ENCODE measurements at places on chromosomes 3 and 15. TPM values are rescaled to one million over a fixed set of nuclear protein-coding genes. Genes with fewer than 3 reads are reported as not detected.

DNA sequence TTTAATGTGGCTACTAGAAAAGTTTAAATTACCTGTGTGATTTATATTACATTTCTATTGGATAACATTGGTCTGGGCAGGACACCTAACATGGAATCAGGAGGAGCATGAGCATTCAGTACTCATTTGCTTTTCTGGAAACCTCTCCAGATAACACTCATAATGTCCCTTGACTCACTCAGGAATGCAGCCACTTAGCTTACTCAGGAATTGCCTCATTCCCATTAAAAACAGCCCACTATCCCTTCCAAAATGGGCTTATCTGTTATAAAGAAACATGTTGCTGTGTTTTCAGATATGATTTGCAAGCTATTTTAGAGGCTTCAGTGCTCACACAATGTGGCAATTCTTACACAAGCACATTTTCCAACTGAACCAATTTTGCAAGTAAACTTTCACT lies 17.1 kb downstream of the GBE1 start:
- DNase-seq = no peak

GRCh38 chr15:41847206-41847605 lies 8.6 kb downstream of the PLA2G4B start:
- no peak for DNase-seq

The LCTL gene
- polyA plus RNA-seq = 0.19 TPM

DNA sequence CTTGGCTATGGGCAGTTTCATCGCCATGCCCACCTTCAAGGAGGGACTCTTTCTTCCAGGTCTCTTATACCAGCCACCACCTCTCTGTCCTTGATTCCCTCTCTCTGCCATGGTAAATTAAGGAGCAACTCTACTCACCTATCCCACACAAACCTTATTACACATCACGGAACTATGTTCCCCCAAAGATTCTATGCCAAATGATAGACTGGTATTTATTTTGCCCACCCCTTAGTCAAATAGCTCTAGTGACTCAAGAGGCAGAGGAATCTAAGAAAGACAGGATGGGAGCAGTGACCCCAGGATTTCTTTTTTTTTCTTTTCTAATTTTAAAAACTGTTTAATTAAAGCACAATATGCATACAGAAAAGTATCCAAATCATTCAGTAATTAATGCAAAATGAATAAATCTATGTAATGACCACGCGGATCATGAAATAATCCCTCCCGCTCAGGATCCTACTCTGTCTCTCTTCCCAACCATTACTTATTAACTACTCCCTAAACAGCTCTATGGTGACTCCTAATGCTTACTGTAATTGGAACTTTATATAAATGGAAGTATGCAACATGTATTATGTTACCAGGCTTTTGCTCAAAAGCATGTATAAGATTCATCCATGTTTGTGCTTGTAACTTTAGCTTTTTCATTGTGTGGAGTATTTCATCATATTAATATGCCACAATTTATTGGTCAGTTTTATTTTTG lies 410.8 kb upstream of the RASGRP1 start:
- no peak for DNase-seq

The HHATL gene
- polyA plus RNA-seq = 0.30 TPM

The CCR8 gene
- polyA plus RNA-seq = not detected

The GRM7 gene
- 1.7 TPM for polyA plus RNA-seq

The CFAP91 gene
- 21.7 TPM for polyA plus RNA-seq

DNA sequence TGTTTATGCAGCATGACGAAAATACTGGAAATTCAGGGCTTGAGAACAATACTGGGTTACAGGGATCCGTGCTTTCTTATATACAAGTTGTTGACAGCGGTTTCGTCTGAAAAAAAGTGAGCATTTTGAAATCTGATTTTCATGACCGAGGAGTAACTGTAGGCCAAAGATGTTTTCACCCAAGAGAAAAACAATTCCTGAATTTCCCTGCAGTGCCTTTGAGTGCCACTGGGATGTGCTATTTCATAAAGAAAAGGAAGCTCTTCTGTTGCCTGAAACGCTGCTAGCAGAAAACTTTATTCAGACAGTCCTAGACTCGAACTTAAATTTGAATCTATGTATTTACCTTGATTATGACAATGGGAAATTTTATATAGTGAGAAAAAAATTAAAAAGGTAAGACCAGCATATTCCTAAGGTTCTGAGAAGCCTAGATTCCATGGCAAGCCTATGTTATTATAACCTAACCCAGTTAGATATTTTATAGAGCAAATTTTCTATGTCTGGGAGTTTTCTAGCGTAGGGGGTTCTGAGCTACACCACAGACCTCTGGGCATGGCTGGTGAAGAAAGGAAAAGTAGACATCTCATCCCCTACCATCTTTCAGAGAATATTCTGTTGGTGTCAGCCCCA lies 30.2 kb downstream of the KCNAB1 start:
- DNase-seq = peak; percentile 50

DNA sequence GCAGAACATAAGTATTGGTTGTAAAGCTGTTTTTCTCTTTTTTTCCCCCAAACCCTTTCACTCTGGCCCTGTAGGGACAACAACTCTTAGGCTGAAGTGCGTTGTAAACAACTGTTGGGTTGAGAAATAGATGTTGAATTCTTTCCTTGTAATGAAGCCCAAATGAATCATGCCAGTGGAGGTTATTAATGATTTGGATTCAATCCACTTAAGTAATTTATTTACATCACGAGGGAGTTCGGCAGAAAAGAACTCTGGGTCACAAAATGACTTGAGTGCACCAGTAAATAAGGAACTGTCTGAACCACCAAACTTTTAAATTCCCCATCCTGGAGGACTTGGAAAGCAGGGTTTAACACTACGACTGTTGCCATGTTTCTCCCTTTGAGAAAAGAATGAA lies 218.9 kb downstream of the PDZRN3 start:
- DNase-seq = no peak

The EFHB gene
- 1.8 TPM for polyA plus RNA-seq

The MYL3 gene
- polyA plus RNA-seq = 25.0 TPM

GRCh38 chr15:90690585-90690984 lies 26.6 kb upstream of the BLM start:
- no peak for DNase-seq

The SORD gene
- 38.0 TPM for polyA plus RNA-seq

DNA sequence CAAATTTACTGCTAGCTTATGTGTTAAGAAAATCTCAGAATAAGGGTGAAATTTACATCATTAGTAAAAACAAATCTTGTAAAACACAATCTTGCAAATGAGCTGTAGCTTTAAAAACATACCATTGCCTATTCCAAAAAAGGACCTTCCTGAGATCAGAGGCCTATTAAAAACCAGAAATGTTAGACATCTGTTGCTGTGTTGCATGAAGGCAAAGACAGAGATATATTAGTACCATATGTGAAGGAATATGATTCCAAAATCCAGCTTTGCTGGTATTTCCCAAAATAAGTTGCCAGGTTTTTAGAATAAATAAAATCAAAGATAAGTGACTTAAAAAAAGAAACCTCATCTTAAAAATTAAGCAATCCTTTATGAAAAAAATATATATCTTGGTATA lies 504.1 kb upstream of the CDIN1 start:
- DNase-seq = no peak

The DOCK3 gene
- polyA plus RNA-seq = 1.6 TPM

- DNase-seq = no peak
Measured at GRCh38 chr3:127081001-127081720, 98.2 kb downstream of the PLXNA1 start.

DNA sequence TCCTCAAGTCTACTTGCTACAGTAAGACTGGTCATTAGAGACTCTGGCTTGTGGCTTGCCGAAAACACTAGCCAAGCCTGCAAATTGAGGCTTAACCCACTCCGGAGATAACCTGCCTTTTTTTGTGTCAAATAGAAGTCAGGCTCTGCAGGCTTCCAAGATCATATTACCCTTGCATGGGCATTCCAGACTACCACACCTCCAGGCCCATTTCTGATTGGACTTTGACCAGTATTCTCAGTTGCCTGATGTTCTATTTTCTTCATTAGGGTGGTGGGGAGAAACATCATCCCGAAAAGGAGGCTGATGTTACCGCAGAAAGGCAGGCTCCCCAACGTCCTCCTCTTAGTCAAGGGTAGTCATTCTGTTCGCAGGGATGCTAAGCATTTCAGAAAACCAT lies 68.1 kb upstream of the FOXP1 start:
- no peak for DNase-seq

The PSTPIP1 gene
- 0.69 TPM for polyA plus RNA-seq

DNA sequence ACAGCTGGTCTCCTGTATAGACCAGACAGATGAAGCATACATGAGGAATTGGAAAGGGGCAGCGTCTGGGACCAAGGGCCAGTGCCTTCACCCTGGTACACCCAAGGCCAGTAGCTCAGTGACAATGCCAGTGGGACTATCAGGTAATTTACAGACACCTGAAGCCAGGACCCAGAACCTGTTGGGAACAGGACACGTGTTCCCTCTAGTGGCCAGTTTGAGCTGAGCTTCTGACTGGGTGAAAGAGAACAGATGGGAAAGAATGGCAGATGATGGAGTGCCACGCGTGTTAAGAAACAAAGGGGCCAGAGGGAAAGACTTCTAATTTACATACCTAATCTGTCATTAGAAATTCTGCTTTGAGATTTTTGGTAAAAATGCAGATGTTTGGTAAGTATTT lies 5.1 kb upstream of the SLC25A38 start:
- peak; percentile 8 for DNase-seq

GRCh38 chr3:125585595-125586223 lies 9.6 kb downstream of the OSBPL11 start:
- peak; percentile 62 for DNase-seq

GRCh38 chr3:119536757-119537156 lies 22.7 kb downstream of the CD80 start:
- no peak for DNase-seq

The ANKRD63 gene
- 0.26 TPM for polyA plus RNA-seq

GRCh38 chr3:138187296-138188012 lies at the start of gene ARMC8:
Gene ARMC8, plus strand, starts transcription at chr3:138187301. Its CDS starts 254 bp downstream, at chr3:138187555.
- DNase-seq = peak; percentile 29

DNA sequence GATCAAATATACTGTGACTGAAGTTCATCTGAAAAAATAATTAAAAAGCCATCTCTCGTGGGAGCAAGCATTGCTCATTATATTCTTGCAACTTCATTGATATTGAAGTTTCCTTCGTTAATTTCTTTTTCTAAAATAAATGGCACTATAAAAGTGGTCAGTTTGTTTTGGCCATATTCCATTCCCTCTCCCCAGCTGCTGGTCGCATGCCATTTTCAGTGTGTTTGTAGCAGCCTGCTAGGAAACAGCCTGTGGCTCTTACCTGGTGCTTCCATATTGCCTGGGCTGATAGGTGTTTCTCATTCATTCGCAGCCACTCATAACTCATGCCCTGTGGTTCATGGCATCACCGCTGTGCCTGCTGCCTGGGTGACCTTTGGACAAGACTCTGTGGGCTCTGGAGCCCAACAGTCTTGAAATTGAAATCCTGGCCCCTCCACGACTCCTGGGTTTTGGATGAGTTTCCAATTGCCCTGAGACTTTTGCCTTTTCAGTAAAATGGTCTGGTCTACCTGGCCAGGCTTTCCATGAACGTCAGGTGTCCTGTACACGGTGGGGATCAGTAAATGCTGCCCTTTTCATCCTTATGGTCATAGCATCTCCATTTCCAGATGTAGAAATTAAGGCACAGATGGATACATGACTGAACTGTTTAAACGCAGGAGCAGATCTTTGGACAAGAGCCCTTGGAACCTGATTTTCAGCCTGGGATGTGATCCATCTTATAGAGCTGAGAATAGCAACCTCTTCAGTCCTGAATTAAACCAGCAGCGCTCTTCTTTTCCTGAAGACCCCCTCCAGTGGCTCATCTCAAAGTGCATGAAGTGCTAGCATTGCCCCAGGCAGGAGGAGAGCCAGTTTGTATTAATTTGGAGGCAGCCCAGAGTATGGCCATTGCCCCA lies 69.4 kb downstream of the SLCO3A1 start:
- DNase-seq = no peak

The RASA2 gene
- 22.1 TPM for polyA plus RNA-seq

The PROS1 gene
- 38.0 TPM for polyA plus RNA-seq

GRCh38 chr3:53181024-53181371 lies 20.0 kb downstream of the PRKCD start:
- DNase-seq = no peak
